ENCODE measurements at places on chromosomes 16 and 17.
A peak's percentile ranks its signal among the peaks of the same experiment; 100 is the strongest.

GRCh38 chr17:8776881-8777280 is 18.5 kb upstream of the SPDYE4 start:
- DNase-seq: no peak

- no peak for DNase-seq
These were observed 20.3 kb downstream of the MAP1LC3B start for GRCh38 chr16:87412371-87412995.

DNA sequence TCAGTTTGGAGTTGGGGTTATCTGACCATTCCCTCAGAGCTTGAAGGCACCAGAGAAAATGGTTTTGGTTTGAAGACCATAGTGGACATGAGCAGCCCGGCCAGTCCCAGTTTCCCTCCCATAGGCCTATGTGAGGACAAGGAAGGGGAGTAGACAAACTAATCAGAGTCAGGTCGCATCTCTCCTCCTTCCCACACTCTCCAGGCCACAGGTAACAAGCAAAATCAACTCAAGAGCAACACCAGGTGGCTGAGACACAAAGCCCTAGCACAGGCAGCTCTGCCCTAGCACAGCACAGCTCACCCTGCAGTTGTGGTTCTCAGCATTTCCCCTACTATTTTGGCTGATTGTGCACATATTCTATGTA is 7.2 kb downstream of the SUPT4H1 start:
- no peak for DNase-seq

DNA sequence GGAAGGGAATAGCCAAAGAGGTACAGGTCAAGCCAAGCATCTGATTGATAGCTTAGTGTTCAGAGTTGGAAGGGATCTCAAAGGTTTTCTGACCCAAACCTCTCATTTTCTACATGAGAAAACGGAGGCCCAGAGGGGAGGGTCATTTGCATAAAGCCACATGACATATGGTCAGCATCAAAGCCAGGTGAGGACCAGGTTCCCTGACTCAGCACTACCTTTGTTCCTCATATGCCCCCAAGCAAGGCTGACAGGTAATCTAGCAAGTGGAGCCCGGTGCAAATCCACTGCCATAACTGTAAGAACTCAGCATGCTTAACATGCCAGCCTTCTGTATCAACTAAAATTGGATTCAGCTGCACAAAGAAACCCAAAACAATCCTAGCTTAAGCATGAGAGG is 28.2 kb upstream of the CCL1 start:
- no peak for DNase-seq

GRCh38 chr17:32275060-32276042 is 9.7 kb downstream of the RHBDL3 start:
- peak; percentile 95 for DNase-seq

GRCh38 chr16:47129755-47130435 is 13.8 kb downstream of the NETO2 start:
- no peak for DNase-seq

DNA sequence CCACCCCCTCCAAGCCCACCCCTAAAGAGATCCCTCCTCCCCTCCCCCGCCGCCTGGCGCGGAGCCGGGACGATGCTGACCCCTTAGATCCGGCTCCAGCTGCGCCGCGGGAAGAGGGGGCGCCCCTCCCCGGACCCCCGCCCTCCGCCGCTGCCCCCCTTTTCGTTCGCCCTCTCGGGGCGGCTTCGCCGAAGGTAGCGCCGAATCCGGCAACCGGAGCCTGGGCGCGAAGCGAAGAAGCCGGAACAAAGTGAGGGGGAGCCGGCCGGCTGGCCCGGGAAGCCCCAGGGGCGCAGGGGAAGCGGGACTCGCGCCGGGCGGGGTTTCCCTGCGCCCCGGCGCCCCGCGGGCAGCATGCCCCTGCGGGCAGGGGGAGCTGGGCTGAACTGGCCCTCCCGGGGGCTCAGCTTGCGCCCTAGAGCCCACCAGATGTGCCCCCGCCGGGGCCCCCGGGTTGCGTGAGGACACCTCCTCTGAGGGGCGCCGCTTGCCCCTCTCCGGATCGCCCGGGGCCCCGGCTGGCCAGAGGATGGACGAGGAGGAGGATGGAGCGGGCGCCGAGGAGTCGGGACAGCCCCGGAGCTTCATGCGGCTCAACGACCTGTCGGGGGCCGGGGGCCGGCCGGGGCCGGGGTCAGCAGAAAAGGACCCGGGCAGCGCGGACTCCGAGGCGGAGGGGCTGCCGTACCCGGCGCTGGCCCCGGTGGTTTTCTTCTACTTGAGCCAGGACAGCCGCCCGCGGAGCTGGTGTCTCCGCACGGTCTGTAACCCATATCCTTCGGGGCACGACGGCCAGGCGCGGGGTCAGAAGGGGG is 623 bp downstream of the CACNA1G start:
- no peak for DNase-seq

All from NCI-H1436 (cell line).